ENCODE measurements at places on chromosomes 1 and 21. TPM values are rescaled to one million over a fixed set of nuclear protein-coding genes. Genes with fewer than 3 reads are reported as not detected.

GRCh38 chr1:9291914-9292360 lies 757 bp upstream of the SPSB1 start:
- peak overlapping the region; percentile 68 for H3K27ac ChIP-seq
- peaks cover 24% of the 10 kb centered on the region for H3K4me1 ChIP-seq
- no peaks in the 10 kb centered on the region for H3K27me3 ChIP-seq
- H3K4me3 ChIP-seq, result no peak overlapping the region

DNA sequence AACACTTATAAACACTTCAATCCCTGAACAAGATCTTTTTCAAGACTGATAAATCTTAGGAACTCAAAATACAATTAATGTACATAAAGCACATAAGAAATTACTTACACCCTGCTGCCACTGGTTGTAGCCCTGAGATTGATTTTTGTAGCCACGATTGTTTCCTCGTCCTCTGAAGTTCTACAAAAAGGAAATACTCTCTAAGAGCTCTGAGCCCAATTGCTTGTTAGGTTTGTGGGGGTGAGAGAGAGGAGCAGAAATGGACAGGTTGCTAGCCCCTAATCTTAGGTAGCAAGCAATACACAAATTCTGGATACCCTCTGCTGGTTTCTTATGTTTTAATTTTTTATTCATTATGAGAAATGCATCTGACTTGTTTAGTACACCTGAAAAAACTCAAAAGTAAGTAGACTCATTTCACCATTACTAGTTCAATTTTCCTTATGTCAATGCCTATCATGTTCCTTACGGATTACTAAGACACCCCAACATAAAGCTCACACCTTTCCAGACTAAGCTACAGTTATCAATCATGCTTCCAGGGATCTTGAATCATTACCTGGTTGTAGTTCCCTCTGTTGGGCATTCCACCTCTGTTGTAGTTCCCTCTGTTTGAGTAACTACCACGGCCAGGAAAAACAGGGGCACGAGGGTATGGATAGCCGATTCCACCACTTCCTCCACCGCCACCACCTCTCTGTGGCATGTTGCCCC lies 9.3 kb downstream of the HNRNPU start:
- H3K4me1 ChIP-seq, result peaks cover 11% of the 10 kb centered on the region
- no peak overlapping the region for H3K4me3 ChIP-seq
- H3K27me3 ChIP-seq, result no peaks in the 10 kb centered on the region
- no peak overlapping the region for H3K27ac ChIP-seq
- peaks cover 71% of the 10 kb centered on the region for H3K36me3 ChIP-seq

DNA sequence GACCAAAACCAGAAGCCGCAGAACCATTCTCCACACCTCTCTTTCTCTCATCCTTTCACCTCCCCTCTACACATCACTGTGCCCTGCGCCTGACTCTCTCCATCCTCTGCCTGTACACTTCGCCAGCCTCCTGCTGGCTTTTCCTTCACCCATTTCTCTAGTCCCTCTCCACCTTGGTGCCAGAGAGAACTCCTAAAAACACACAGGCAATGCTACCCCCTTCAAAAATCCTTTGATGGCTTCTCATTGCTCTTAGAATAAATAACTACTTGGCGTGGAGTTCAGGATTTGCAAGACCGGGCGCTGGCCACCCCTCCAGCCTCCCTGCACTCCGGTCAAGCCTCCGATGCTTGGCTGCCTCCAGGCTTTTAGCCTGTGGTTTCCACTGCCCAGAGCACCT lies 8.6 kb downstream of the CRABP2 start:
- no peaks in the 10 kb centered on the region for H3K4me1 ChIP-seq
- DNase-seq, result no peak
- H3K27me3 ChIP-seq, result no peaks in the 10 kb centered on the region
- H3K4me3 ChIP-seq, result no peak overlapping the region

GRCh38 chr1:119286587-119287181 lies 81.9 kb upstream of the HAO2 start:
- H3K4me3 ChIP-seq, result no peak overlapping the region
- H3K27ac ChIP-seq, result no peak overlapping the region
- no peak for DNase-seq

DNA sequence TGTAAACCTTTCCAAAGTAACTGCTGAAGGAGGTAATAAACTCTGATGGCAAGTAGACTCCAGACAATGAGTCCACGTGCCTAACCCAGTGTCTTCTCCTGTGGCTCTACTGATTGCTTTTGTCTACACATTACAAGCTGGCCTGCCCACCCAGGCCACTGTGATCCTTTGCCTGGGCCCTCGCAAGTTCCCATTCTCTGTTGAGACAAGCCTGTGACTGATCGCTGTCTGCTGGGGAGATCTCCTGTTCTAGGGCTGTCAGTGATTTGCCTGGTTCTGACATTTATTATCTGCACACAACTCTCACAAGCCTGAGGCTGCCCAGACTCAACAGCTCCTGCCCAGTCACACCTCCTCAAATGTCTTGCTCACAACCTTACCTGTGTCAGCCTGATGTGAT lies 81.4 kb downstream of the CYYR1 start:
- no peaks in the 10 kb centered on the region for H3K36me3 ChIP-seq
- no peaks in the 10 kb centered on the region for H3K27me3 ChIP-seq
- no peak for DNase-seq
- no peaks in the 10 kb centered on the region for H3K4me1 ChIP-seq
- H3K4me3 ChIP-seq, result no peak overlapping the region

DNA sequence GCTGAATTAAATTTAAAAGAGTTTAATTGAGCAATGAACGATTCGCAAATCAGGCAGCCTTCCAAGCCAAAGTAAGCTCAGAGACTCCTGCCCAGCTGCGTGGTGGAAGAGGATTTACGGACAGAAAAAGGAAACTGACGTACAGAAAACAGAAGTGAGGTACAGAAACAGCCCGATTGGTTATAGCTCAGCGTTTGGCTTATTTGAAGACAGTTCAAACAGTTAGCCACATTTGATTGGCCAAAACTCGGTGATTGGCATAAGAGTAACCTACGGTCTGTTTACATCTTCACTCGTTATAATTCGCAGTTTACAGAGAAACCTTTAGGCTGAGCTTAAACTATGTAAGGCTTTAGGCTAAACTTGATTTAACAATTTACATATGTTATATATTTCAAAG lies 46.9 kb downstream of the CR1L start:
- no peak overlapping the region for H3K4me3 ChIP-seq
- no peaks in the 10 kb centered on the region for H3K4me1 ChIP-seq
- no peak for DNase-seq
- H3K27me3 ChIP-seq, result no peaks in the 10 kb centered on the region

DNA sequence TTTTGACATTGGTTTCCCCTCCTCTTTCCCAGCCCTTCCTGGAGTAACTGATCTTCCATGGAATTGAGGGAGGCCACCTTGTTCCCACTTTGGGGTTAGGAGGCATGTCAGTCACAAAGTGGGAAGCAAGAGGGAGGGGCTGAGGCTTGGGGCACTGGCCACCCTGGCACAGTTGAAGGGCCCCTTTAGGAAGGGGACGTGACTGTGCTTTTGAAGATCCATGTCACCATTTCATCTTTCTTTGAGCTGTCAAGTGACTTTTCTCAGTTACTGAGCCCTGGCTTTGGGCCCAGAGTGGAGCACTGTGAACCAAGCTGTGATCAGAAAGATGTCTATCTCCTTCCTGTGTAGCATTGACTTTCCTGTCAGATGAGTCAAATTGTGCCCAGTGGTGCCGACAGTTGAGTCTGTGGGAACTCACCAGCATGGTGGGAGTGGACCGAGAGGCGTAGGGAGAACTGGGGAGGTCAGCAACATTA lies 38.5 kb upstream of the TDRD10 start:
- no peak overlapping the region for H3K27ac ChIP-seq
- no peaks in the 10 kb centered on the region for H3K27me3 ChIP-seq
- no peak overlapping the region for H3K4me3 ChIP-seq
- peaks cover 53% of the 10 kb centered on the region for H3K36me3 ChIP-seq

- H3K27ac ChIP-seq, result no peak overlapping the region
- no peaks in the 10 kb centered on the region for H3K36me3 ChIP-seq
- H3K4me1 ChIP-seq, result no peaks in the 10 kb centered on the region
- DNase-seq, result no peak
These were observed 8.5 kb downstream of the SLC26A9 start for GRCh38 chr1:205934788-205935187.

- DNase-seq, result no peak
- H3K36me3 ChIP-seq, result no peaks in the 10 kb centered on the region
- no peak overlapping the region for H3K27ac ChIP-seq
- H3K27me3 ChIP-seq, result no peaks in the 10 kb centered on the region
These were observed 1154.6 kb downstream of the BRINP3 start for GRCh38 chr1:189323091-189323490.

GRCh38 chr1:24551960-24552571 lies 3.8 kb upstream of the NCMAP start:
- no peak for DNase-seq
- H3K4me3 ChIP-seq, result no peak overlapping the region
- peaks cover 26% of the 10 kb centered on the region for H3K4me1 ChIP-seq
- peak overlapping the region; percentile 38 for H3K27ac ChIP-seq
- no peaks in the 10 kb centered on the region for H3K36me3 ChIP-seq

- no peak for DNase-seq
- no peaks in the 10 kb centered on the region for H3K36me3 ChIP-seq
- H3K27me3 ChIP-seq, result no peaks in the 10 kb centered on the region
- H3K4me3 ChIP-seq, result no peak overlapping the region
- no peaks in the 10 kb centered on the region for H3K4me1 ChIP-seq
These were observed 14.5 kb downstream of the NT5C1A start for GRCh38 chr1:39657402-39657801.

DNA sequence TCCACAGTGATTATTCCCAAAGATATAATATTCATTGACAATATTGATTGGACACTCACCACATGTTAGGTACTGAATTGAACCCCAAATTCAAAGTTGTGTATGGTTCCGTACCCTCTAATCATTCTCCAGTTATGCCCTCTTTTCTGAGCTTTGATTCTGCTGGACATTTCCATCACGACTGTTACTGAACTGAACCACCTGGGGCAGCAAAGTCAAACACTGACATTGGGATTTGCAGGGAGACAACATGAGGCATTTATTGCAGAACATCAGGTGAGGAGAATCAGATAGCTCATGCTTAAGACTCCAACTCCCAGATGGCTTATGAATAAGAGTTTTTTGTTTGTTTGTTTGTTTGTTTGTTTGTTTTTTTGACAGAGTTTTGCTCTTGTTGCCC lies 420.9 kb downstream of the DISC1 start:
- H3K4me3 ChIP-seq, result no peak overlapping the region
- no peak overlapping the region for H3K27ac ChIP-seq

DNA sequence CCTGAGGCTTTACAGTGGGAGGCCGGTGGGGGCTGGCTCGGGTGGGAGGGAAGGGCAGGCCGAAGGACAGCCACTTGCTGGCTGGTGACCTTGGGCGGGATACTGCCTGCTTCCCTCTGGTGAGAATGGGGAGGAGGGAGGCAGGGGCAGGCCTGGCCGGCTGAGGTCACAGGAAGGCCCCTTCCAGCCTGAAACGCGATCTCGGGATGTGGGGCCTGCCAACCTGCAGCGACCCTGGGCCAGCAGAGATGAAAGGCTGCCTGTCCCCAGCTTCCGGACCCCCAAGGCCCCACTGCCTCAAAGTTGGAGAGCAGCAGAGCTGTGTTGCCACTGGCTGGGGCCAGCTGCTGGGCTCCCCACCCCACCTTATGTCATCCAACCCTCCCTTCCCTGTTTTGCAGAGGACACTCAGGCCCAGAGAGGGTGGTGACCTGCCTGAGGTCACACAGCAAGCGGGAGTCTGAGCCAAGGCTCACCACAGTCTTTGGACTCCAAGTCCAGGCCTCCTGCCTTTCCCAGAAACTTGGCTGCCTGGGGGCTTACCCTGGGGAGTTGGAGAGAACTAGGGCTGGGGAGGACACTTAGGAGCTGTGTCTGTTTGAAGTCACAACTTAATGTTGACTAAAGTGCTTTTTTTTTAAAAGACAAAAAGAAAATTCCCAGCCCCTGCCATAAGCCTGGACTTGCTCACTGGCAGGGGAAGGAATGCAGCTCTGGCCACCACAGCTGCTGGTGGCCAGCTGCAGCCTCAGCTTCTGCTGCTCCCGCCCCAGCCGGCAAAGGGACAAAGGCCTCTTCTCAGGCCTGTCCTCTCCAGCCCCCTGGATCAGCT lies 14.8 kb upstream of the WASF2 start:
- peaks cover 4% of the 10 kb centered on the region for H3K4me1 ChIP-seq
- no peaks in the 10 kb centered on the region for H3K36me3 ChIP-seq
- no peak for DNase-seq
- H3K4me3 ChIP-seq, result no peak overlapping the region
- H3K27ac ChIP-seq, result peak overlapping the region; percentile 52
- no peaks in the 10 kb centered on the region for H3K27me3 ChIP-seq

- no peak overlapping the region for H3K4me3 ChIP-seq
- H3K36me3 ChIP-seq, result no peaks in the 10 kb centered on the region
- no peak overlapping the region for H3K27ac ChIP-seq
- peaks cover 15% of the 10 kb centered on the region for H3K4me1 ChIP-seq
- DNase-seq, result no peak
- H3K27me3 ChIP-seq, result peaks cover 41% of the 10 kb centered on the region
These were observed 1.2 kb upstream of the LHX8 start for GRCh38 chr1:75132812-75133619.

- no peak overlapping the region for H3K4me3 ChIP-seq
- no peak for DNase-seq
- H3K36me3 ChIP-seq, result no peaks in the 10 kb centered on the region
These were observed 321.0 kb upstream of the SNX7 start for GRCh38 chr1:98340511-98340910.

GRCh38 chr21:31305888-31306287 lies 38.2 kb downstream of the TIAM1 start:
- H3K27ac ChIP-seq, result no peak overlapping the region
- no peaks in the 10 kb centered on the region for H3K4me1 ChIP-seq
- no peak for DNase-seq
- no peaks in the 10 kb centered on the region for H3K27me3 ChIP-seq
- H3K36me3 ChIP-seq, result no peaks in the 10 kb centered on the region
- no peak overlapping the region for H3K4me3 ChIP-seq

DNA sequence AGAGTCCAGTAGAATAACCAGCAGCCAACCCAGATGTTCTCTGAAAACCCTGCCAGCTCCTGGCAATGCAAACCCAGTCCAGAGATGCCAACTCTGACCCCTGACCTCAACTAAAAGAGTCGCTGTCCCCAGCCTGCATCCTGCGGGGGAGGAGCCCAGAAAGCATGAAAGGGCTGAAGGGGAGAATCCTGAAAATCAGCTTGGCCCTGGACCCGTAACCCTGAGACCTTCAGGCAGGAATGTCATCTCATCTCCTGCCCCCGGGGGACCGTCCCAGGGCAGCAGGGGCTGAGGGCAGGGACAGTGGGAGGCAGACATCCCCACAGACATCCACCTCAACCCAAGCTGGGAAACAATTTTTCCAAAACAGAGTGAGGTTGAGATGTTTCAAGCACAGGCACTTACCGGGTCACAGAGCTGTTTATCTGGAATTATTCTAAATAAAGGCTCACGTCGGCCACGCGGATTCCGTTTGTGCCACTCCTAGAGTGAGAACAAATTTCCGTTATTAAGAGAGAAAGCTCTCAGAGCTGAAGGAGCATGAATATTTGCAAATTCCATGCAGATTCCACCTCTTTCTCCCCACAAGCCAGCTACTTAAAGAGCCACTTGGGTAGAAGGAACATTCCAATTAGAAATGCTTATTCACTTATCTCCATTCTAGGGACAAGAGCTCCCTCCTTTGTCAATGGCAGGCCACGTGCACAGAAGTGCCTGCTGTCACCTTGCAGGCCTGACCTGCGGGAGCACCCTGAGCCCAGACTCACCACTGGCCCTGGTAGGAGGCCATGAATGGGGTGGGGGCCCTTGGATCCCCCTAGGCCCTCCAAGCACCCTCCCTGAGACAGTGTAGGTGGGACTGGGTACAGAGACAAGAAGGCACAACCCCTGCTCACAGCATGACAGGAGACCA lies 240.1 kb downstream of the NPHP4 start:
- H3K27me3 ChIP-seq, result no peaks in the 10 kb centered on the region
- no peaks in the 10 kb centered on the region for H3K36me3 ChIP-seq
- DNase-seq, result no peak

DCDC2B gene
- not detected for polyA plus RNA-seq

OR2T11 gene
- not detected for polyA plus RNA-seq

SEMA6C gene
- polyA plus RNA-seq, result 1.4 TPM

TEX38 gene
- not detected for polyA plus RNA-seq

SPRR5 gene
- not detected for polyA plus RNA-seq

PTGFR gene
- 0.46 TPM for polyA plus RNA-seq

OR2L8 gene
- not detected for polyA plus RNA-seq

PGBD2 gene
- polyA plus RNA-seq, result 2.6 TPM

Data from liver (tissue), 10 donors.